ENCODE measurements at places on chromosomes 11 and 22.

DNA sequence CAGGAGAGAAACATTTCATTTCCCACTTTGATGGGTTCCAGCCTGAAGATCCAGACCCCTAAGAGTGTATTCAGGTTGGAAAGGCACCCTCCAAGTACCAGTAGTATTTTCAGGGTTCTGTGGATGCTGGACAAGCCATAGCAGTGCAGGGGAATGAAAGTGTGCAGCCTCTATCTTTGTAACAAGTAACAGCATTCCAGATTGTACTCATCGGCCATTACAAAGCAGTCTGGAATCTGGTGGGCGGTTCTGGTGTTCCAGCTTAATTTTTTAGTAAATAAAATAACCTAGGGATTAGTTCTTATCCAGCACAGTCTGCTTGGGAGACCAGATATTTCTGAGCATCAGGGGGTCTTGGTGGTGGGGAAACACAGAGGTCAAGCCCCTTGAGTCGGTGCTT, 22.6 kb downstream of the APLNR start:
- DNase-seq = no peak

DNA sequence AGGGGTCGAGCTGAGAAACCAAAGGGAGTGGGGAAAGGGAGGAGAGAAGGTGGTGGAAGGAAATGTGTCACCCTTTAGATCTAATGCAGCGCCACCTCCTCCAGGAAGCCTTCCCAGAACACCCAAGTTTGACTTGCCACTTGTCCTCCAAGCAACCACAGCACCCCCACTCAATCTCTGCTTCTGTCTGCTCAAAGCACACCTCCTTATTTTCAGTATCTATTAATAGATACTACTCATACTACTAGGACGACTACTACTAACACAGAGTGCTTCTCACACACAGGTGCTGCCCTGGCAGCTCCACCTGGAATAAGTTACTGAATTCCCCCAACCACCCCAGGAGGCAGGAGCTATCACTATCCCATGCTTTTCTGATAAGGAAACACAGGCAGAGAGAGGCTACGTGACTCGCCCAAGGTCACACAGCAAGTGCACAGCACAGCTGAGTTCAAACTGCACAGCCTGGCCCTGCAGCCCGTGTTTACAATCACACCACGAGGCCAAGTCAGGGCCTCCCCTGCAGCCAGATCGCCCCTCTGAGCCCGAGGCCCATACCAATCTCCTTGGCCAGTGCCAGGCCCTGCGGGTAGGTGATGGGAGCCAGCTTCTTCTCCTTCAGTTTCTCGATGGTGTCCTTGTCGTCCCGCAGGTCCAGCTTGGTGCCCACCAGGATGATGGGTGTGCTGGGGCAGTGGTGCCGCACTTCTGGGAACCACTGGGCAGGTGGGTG, 13.2 kb downstream of the RAC2 start:
- DNase-seq = no peak

DNA sequence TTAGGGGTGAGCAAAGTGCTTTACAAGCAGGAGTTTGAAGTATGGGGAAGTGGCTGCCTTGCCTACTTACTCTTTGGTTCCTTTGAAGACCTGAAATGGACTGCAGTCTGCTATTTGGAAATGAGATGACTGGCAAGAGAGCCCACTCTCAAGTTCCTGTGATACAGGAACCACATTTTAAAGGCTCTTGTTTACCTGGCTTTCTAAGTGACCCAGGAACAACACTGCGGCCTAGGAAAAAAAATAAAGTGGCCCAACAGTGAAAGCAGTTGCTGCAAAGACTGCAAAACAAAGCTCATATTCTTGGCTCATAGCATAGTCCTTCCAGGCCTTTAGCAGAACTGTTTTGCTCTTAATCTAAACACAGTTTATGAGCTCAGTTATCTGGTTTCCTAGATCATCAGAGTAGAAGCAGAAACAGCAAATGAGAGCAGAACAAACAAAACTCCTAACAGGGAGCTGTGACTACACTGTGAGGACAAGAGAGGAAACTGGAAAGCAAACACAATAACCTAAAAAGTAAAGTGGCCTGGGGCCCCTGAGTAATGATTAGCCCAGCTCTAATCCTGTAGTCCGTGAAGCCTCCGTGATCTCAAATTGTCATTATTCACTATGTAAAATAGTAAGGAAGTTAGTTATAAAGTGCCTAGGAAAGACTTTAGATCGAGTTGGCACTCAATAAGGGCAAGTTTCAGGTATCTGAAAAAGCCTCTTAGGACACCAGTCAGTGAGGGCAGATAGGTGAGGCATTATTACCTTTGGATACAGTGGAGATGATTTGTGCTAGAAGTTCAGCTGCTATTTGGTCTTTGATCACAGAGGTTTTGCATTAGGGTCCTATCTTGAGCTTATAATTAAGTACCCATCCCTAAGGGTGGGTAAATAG, 11.5 kb downstream of the CCDC117 start:
- no peak for DNase-seq

DNA sequence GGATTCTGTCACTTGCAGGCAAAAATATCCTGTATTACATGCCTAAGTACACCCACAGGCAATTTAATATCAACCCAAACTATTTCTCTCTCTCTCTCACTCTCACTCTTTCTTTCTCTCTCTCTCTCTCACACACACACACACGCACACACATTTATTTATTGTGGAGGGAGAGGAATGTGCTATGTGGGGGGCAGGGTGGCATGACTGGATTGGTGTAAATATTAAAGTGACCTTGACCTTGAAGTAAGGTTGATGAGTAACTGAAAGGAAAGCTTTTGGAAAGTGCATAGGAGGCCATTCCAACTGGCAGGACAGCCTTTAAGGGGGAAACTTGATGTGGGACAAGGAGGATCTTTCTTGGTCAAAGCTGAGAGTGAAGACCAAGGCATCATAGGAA, 589.7 kb upstream of the KIRREL3 start:
- DNase-seq = no peak

- DNase-seq = no peak
Measured at GRCh38 chr11:95652002-95652472, 137.5 kb downstream of the FAM76B start.

GRCh38 chr11:75635066-75635862, 33.6 kb downstream of the MAP6 start:
- no peak for DNase-seq

GRCh38 chr11:10438458-10438857, 16.6 kb upstream of the AMPD3 start:
- no peak for DNase-seq

GRCh38 chr11:78838417-78838816, 263.8 kb upstream of the NARS2 start:
- DNase-seq = no peak

GRCh38 chr11:65498042-65498726, 661 bp upstream of the MALAT1 start:
- DNase-seq = peak; percentile 87

GRCh38 chr22:38298312-38299005, 18.8 kb downstream of the CSNK1E start:
- DNase-seq = peak; percentile 53

DNA sequence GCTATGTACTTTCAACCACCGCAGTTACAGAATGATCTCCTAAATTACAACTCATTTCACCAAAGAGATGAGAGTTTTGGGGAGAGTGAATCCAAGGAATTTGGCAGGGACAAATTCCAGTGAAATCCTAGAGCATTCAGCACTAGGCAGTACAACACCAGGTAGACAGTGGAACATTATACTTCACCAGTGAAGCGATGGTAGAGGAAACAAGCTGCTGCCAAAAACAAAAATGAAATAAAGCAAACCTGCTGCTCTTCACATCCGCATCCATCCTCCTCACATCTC, 16.9 kb downstream of the SMCO4 start:
- DNase-seq = peak; percentile 41

DNA sequence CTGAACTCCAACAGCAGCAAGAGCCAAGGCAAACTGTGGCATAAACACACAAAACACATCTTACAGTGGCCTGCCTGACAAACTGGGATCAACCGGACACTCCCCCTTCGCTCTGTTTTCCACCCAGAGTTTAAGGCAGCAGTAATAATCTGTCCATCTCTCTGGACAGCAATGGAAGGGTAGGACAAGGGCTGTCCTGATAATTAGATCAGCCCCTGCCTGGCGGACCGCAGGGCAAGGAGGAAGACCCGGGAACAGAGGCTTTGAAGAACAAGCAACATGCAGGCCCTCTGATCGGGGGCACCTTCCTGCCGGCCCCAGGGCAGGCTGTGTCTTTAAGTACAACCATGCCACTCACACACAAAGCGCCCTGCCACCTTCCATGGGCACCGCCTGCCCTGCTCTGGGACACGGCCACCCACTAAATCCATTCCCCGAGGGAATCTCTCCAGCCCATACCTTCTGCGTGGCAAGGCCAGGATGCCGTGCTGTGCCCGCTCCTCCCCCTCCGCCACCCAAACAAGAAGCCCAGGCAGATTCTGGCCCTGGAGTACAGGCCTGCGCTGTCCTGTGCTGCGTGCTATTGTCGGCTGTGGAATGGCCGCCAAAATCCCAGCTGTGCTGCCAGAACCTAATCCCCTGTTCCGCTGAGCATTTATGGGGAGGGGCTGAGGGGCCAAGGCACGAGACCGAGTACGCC, 38.8 kb downstream of the NUMA1 start:
- DNase-seq = peak; percentile 27

DNA sequence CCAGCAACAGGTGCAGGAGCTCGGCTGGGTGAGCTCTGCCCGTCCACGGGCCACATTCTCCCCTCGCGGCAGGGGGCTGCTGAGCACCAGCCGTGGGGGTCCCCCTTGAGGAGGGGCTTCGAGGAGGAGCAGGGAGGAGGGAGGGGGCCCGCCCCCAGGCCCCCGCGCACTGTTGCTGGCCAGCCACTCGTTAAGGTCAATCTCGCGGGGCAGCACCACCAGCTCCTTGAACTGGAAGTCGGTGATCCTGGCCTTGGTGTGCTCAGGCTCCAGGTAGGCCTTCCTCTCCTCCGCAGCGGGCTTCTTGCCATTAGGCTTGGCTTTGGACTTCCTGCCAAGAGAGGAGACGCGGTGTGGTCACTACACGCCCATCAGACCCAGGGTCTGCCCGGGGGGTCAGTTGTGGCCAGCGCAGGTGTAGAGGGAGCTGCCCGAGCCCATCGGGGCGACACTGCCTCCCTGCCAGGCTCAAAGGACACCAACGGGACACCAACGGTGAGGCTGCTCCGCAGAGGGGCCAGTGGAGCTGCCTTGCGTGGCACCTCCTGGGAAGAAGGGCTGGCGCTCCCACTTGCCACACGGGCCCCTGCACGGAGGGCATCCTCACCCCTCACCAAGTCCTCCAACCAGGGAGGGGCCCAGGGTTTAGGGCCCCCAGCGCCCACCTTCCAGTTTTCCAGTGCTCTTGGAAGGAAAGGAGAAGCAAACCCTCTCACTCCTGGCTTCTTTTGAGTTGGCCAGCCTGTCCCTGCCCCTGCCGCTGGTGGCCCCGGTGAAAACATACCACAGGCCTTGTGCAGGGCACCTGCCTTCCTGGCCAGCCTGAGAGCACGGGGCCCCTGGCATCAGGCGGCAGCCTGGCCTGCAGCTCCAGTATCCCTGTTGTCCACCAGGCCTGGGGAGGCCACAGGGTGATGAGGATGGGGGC, 5.8 kb downstream of the MOB2 start:
- DNase-seq = no peak

DNA sequence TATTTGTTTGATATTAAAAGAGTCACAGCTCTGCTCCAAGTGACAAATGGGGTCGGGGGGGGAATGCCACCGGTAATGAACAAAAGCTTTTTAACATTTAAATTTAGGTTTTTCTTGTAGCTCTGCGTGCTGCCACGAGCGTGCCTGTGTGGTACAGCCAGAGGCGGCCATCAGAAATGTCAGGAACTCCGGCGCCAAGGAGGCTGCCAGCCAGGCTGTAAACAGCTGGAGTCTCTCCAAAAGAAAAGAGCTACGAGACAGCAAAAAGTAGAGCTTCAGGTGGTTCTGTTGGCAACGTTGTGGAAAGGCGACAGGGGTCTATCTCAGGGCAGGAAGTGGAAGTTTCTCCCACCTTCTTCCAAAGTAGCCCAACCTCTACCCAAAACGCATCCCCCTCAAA, 532.8 kb downstream of the OPCML start:
- no peak for DNase-seq

DNA sequence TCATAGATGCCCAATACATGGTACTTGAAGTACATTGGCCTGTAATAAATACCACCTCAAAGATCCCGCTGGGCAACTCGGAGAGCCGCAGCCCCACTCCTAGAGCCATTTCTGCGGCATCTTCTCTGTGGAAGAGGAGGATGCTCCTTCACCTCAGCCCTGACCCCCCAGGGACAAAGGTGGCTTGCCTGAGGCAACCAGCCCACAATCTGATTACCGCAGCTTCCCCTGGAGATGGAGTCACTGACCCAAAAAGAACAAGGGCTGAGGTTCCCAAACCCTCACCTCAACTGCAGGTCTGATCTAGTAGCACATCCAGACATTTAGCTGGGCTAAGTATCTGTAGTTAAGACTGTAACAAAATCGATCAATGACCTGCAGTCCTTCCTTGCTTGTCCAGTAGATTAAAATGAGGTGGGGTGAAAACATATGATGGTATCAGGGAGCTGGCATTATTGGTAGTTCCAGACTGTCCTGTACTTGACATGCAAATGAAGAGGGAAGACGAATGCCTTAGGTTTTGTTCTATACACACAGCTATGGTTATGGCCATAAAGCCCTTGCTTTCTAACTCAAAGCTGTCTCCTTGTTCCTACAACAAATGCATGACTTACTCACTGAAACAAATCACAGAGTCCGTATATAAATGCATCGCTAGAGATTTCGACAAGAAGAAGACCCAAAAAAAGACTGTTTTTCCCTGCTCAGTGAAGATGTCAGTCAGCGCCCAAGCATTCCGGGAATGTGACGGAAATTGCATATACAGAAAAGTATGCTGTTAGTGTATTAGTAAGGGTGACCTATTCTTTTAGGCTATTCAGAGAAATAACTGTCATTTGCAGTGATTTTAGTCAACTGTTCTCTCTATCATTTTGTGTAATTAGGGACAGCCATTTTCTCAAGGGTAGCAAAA, 33.7 kb downstream of the C11orf71 start:
- DNase-seq = no peak

DNA sequence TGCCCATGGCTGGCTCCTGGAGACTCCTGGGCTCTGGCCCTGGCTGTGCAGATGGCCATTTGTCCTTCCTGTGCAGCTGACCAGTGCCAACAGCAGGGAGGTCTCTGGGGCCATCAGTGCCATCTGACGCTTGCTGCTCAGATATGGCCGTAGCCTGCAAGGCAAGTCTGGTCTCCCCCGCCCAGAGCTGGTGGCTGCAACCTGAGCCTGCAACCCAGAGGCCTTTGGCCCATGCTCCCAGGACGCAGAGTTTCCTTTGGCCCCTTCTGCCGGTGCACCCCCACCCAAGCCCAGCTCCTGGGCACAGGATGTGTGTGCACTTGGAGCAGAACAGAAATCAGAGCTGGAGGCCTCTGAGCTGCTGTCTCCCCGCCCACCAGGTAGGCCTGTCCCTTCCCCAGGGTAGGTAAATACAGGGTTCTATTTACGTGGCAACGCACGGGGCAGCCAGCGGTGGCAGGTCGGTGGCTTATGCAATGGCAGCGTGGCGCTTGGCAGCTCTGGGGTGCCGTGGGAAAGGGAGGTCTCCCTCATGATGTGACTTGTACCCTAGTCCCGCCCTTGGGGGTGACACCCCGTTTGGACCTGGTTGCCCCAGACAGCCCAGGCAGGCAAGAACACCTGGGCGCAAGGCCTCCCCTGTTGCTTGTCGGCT, 21.0 kb upstream of the MYEOV start:
- DNase-seq = no peak
